ENCODE measurements at places on chromosomes 1 and 21.
A peak's percentile ranks its signal among the peaks of the same experiment; 100 is the strongest.

DNA sequence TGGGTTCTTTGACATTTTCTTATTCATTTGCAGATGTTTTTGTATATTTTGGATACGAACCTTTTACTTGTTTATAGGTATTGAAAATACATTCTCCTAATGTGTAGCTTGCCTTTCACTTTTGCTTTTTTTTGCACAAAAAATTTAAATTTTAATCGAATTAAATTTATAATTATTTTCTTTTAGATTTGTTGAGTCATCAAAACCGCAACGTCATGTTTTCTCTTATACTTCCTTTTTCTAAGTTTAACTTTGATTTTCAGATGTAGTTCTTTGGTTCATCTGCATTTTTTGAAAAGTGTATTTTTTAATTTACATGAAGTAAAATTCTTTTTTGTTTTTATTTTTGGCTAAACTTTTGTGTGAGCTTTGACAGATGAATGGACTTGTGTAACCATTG is 243.7 kb upstream of the DPYD start:
- DNase-seq: no peak

- no peak for DNase-seq
Measured at GRCh38 chr1:107727866-107728265, 237.1 kb downstream of the VAV3 start.

DNA sequence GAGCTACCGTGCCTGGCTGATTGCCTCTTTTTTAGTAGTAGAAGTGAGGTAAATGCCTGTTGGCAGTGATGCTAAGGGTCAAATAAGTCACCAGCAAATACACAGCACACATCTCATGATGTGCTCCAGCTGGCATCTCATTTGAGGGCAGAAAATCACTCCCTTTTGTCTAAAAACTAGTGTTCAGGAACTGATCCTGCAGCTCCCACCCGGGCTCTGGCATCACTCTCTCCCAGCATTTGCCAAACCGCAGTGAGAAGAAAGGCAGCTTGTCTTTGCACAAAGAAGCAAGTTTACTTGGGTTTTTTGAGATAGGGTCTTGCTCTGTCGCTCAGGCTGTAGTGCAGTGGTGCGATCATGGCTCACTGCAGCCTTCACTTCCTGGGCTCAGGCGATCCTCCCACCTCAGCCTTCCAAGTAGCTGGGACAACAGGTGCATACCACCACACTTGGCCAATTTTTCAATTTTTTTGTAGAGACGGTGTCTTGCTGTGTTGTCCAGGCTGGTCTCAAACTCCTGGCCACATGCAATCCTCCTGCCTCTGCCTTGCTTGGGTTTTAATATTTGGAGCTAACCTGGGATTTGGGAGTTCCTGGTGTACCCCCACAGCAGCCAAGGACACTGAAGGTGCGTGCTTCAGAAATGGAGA is 4.1 kb downstream of the RBP7 start:
- no peak for DNase-seq

- DNase-seq: no peak
Measured at GRCh38 chr21:28913071-28913470, 79.6 kb downstream of the LTN1 start.

- DNase-seq: no peak
Measured at GRCh38 chr21:35508139-35508888, 459.2 kb upstream of the RUNX1 start.

GRCh38 chr1:206435445-206435844 is 34.8 kb upstream of the IKBKE start:
- DNase-seq: no peak

GRCh38 chr1:20626524-20626923 is 6.7 kb upstream of the PINK1 start:
- DNase-seq: no peak

- peak; percentile 83 for DNase-seq
Measured at GRCh38 chr1:1462318-1462966, 9.1 kb upstream of the ATAD3B start.

GRCh38 chr1:111669268-111669667 is 49.7 kb downstream of the RAP1A start:
- DNase-seq: no peak

- no peak for DNase-seq
Measured at GRCh38 chr1:16354619-16355018, 2.3 kb upstream of the FBXO42 start.

DNA sequence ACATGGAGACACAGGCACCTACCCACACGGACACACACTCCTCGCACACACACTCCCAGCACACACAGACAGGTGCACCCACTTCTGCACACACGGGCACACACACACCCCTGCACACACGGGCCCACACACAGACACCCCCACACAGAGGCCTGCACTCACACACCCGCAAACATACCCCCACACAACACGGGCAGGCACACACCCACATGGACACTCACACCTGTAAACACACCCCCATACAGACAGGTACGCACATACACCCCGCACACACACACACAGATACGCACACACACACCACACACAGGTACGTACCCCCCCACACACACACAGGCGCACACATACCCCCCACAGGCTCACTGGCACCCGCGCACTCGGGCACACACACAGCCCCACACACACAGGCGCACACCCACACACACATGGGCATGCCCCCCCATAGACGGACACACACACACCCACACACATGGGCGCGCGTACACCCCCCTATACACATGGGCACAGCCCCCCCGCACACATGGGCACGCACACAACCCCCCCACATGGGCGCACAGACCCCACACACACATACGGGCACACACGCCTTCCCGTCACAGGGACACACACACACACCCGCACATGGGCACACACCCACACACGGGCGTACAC is 6.1 kb downstream of the ATAD3A start:
- no peak for DNase-seq

DNA sequence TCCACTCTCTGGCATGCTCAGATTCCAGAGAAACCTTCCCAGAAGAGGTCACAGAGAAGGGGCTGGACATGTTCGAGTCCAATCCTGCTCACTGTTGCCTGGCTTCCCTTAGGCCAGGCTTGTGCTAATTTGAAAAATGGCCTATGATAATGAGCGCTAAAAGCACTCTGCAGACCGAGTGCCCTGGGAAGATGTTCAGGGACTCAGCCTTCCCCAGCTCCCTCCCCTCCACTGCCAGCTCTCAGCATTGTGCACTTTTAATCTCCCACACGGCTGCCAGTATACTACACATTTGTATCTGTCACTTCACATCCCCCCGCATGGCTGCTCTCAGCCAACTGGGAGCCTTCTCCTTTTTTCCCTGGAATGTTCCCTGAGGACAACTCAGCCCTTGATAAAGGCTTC is 24.1 kb downstream of the FAM163A start:
- DNase-seq: no peak

- DNase-seq: no peak
Measured at GRCh38 chr1:247539215-247539614, 3.0 kb upstream of the OR2C3 start.

DNA sequence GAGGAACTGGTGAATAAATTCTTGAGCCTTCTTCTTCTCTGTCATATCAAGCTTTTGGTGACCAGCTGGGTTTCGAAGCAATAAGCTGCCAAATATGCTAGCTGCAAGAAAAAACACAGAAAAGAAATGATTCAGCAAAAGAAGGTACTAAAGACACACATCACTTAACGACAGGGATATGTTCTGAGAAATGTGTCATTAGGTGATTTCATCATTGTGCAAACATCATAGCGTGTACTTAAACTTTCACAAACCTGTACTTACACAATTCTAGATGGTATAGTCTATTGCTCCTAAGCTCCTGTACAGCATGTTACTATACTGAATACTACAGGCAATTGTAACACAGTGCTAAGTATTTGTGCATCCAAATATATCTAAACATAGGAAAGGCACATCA is 2.9 kb upstream of the MTF1 start:
- DNase-seq: peak; percentile 71

DNA sequence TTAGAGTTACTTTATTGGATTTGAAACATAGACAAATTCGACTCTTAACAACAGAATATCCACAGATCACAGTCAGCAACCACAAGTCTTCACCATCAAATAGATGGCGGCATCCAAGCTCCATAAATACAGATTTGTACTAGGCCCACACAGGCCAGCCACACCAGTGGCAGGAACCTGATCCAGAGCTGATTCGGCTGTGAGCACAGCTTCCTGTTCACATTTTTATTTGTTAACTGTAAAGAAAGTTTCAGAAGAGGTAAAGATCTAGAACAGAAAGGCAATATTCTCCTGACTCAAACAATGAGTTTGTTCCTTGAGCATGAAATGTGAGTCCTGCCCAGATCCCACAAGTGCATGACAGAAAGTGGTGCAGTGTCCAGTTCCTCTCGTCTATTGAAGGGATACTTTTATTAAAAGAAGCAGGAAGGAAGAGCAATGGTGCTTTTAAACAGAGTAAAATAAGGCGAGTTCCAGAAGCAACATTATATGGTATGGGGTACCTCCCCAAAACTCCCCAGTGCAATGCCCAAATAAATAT is 205.8 kb downstream of the SLC45A1 start:
- DNase-seq: no peak

DNA sequence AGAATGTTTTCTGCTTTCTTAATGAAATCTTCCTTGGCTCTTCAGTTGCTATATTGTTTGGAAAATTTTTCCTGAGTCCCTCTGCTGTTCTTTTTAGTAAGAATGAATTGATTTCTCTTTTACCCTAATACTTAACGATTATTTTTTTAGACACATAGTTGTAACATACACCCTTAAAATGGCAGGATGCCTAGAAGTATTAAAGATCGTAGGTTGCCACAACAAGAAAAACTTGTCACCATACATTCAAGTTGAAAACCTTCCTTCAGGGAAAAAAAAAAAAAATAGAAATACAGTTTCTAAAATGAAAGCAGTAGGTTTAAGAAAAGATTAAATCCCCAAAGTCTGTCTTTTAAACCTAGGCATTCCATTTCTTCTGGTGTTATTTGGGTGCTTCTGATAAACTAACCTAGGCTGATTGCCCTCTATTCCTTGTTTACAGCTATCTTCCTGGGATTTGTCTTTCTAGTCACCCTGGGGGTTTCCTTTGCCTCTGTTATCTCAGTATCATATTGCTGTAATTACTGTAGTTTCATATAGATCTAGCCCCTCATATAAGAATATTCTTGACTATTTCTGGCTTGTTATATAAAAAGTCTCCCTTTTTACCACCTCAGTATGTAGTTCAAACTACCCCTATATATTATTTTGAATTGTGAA is 16.8 kb downstream of the SUCO start:
- no peak for DNase-seq

- DNase-seq: no peak
Measured at GRCh38 chr21:45803618-45804340, 160.3 kb downstream of the PCBP3 start.

DNA sequence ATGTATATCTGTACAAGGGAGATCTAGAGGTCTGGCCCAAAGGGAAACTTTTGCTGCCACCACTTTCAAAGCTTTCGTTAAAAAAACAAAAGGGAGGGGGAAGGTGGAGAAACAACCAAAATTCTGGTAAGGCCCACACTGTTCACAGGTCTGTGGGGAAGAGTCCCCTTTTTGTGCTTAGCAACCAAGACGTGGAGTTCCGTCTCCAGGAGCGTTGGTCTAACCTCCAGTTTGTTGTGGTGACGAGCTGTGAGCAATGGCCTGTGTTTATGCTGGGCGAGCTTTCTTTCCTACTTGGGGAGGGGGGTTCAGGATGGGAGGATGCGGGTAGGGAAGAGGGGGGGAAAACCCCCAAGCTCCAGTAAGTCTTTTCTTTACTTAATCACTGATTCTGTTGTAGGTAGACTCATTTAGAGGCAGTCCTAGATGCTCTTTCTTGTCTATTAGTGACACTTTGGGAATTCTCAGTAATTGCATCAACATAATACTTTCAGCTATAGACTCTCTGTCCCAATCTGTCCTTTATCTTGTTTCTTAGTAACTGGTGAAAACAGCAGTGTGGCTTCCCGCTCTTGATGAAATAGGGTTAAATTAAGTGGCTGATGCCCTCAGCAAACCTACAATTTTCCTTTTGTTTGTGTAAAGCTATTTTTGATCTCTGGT is 1.5 kb downstream of the HIPK1 start:
- DNase-seq: peak; percentile 42

GRCh38 chr1:118294875-118295642 is 110.0 kb upstream of the SPAG17 start:
- DNase-seq: no peak

DNA sequence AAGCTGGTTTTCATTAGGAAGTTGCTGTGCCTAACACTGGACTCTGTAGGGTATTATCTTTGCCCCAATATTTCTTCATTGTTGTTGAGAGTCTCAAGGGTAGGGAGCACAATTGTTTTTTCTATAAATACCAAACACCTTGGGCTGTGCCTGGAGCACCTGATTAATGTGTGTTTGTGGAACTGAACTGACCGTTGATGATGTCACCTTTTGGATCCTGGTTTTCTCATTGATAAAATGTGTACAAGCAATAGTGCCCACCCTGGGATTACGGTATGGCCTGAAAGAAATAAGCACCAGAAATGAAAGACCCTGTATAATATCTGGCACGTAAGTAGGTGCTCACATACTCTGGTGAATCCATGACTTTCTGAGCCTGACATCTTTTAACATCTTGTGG is 39.3 kb downstream of the KCNA2 start:
- DNase-seq: no peak

GRCh38 chr1:67759066-67759465 is 74.1 kb downstream of the GADD45A start:
- no peak for DNase-seq

DNA sequence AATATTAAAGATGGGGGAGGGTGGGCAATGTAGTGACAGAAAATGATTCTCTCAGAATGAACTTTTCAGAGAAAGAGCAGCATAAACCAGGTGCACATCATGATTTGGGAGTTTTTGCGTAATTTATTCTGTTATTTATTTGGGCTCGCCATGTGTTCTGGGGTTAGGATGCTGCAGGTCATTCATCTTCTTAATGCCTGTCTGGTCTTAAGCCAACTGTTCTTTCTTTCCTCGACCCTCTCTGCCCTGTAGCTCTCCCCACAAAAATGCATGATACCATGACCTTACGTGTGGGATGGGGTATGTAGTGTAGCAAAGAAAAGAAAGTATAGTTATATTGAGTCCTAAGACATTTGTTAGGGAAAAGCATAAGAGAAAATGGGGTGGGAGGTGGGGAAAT is 12.3 kb upstream of the TARS2 start:
- no peak for DNase-seq

GRCh38 chr1:92858564-92859399 is 26.9 kb downstream of the RPL5 start:
- peak; percentile 47 for DNase-seq

- no peak for DNase-seq
Measured at GRCh38 chr1:174391716-174392115, 56.0 kb upstream of the GPR52 start.

GRCh38 chr1:94866164-94866807 is 46.1 kb downstream of the SLC44A3 start:
- DNase-seq: no peak
